Daoy (cell line): ENCODE measurements at places on chromosomes 13 and 19. TPM values are rescaled to one million over a fixed set of nuclear protein-coding genes. Genes with fewer than 3 reads are reported as not detected.
A peak's percentile ranks its signal among the peaks of the same experiment; 100 is the strongest.

- no peak for DNase-seq
Observed at GRCh38 chr19:32453736-32454135, 48.2 kb downstream of the DPY19L3 start.

DNA sequence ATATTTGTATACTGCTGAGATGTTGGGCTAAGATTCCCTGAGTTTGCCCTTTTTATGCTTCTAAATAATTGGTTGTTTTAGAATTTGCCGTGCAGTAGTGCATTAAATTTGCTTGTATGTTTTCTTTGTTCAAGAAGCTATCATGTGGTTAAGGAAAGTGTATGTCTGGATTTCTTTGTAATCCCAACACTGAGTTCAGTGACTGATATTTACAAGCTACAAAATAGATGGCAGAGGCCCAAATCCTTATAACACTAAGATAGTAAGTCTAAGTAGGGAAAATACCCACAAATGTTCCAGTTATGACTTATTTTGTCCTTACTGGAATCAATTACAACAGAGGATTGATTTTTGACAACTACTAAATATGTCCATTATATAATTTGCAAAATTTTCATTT lies 435.0 kb upstream of the KLF12 start:
- no peak for DNase-seq

DNA sequence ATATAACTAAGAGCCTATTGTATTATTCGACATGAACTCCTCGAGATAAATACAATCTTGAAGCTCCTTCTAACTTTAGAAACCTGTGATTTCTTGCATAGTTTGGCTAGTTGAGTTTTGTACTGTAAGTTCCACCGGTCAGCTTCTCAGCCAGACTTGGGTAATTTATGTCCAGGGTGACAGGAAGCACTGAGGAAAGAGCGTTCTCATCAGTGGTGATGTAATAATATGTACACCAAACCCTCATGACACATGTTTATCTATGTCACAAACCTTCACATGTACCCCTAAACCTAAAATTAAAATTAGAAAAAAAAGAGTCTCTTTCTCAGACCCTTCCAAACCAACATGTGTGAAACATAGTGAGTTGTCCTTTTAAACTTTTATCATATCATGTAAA lies 205.7 kb downstream of the KCNRG start:
- no peak for DNase-seq

The LRRC25 gene
- not detected in 2 replicates for total RNA-seq

The ZNF471 gene
- total RNA-seq, result 0.12 and 0.34 TPM in 2 replicates

The PRR19 gene
- total RNA-seq, result 0.51 and 2.2 TPM in 2 replicates

The RNF225 gene
- total RNA-seq, result not detected in 2 replicates

GRCh38 chr13:24161980-24162525 lies 1.5 kb downstream of the SPATA13 start:
- DNase-seq, result no peak

- DNase-seq, result no peak
Observed at GRCh38 chr13:41188584-41188983, 5.8 kb downstream of the KBTBD7 start.

DNA sequence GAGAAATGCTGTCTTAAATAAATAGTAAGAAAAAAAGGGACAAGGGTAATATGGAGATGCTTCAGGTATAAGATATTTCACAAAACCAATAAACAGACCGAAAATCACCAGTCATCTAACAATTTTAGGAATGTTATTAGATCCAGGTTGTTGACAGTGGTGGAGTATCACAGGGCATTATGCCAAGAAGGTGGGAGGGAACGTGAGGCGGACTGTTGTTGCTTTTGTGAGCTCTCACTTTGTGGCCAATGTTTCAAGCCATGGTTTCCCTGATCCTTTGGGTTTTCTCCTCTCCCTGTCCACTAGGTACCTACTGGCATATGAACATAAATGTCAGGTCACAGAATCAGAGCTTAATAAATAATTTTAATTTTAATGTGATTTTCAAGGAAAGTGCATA lies 790.3 kb upstream of the SLITRK1 start:
- DNase-seq, result no peak

DNA sequence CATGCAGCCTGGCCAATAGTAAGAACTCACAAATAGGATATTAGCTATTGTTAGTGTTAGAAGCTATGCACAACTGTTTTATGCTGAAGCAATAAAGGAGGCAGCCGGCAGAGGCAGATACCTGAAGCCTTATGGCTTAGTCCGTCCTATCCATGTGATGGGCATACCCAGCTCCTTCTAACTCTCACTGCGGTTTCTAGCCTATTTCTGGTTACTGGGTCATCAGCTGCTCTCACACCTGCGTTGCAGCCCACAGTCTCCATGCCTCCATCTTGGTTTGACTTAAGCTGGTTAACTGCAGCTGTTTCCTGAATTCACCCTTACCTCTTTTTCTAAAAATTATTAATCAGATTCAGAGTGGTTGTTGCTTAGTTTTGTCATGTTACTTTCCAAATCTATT lies 40.5 kb upstream of the CNMD start:
- DNase-seq, result no peak

DNA sequence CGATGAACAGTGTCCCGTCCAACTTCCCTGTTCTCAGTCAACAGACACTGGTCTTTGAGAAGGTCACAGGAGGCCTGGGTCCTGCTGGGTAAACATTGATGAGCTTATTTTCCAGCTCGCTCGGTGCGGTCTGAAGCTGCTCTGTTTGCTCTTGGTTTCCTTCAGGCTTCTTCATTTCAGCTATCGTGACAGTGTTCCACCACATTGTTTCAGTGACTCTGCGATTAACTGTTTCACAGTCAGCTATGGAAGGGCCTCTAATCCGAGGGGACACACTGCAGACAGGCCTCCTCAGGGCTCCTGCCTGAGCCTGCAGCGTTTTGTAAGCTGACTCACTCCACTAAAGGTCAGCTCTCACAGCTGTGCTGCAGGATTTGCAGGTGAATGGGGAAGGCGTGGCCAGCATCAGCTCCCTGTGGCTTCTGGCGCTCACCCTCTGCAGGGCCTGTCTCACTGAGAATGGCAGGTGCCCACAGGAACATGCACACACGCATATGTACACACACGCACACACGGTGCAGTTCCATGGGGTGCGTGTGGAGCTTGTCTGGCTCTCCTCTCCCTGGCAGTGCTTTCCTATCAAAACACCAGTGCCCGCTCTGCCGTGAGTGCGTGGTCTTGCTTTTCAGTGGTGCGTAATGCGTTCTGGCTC lies 62.9 kb upstream of the MCF2L start:
- no peak for DNase-seq

The UHRF1 gene
- 32.4 and 34.6 TPM in 2 replicates for total RNA-seq

GRCh38 chr13:36973621-36974295 lies 25.4 kb downstream of the ALG5 start:
- no peak for DNase-seq

GRCh38 chr13:27288392-27288791 lies 17.8 kb downstream of the RASL11A start:
- no peak for DNase-seq

The VSTM2B gene
- total RNA-seq, result not detected in 2 replicates

The LHB gene
- 0.60 and 4.0 TPM in 2 replicates for total RNA-seq

- no peak for DNase-seq
Observed at GRCh38 chr19:41784312-41784711, 12.1 kb upstream of the CEACAM3 start.

GRCh38 chr19:16355293-16356043 lies 30.8 kb downstream of the KLF2 start:
- DNase-seq, result peak; percentile 41

DNA sequence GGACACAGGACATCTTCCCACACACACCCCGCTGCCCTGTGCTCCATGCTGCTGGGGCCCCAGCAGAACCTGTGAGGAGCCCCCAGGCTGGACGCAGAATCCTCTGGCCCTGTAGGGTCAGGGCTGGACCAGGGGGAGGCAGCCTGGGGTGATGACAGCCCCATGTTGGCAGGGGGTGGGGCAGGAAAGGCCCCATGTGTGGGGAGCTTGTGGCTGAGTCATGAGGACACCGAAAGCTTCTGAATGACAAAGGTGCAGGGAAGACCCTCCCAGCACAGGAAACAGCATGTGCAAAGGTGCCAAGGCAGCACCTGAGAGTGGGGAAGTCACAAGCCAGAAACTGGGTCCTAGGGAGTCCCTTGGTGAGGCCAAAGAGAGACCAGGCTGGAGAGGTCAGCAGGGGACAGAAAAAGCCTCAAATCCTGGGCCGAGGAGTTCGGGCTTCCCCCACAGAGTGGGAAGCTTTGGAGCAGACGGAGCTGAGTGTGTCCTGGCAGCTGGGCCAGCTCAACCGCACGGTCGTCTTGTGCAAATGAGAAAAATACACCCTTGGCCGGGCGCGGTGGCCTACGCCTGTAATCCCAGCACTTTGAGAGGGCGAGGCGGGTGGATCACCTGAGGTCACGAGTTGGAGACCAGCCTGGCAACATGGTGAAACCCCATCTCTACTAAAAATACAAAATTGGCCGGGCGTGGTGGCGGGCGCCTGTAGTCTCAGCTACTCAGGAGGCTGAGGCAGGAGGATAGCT lies 17.5 kb downstream of the ATP8B3 start:
- DNase-seq, result peak; percentile 42

DNA sequence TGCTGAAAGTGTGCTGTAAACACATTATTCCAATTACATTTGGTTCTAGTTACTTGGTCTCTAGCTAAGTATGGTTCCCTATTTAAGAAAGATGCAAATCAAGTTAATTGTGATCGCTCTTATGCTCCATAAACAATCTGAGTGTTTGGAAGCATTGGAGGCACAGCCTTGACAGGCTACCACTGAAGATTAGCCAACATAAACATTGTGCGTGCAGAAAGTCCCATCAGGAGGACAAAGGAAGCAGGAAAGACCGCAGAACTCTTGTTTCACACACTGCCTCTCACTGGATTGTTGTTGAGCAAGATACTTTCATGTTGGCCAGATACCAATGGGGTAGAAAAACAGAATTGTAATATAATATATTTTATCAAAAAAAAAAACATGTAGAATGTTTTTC lies 814.4 kb downstream of the EFNB2 start:
- peak; percentile 7 for DNase-seq

GRCh38 chr19:5434970-5435641 lies 20.1 kb upstream of the ZNRF4 start:
- peak; percentile 95 for DNase-seq

DNA sequence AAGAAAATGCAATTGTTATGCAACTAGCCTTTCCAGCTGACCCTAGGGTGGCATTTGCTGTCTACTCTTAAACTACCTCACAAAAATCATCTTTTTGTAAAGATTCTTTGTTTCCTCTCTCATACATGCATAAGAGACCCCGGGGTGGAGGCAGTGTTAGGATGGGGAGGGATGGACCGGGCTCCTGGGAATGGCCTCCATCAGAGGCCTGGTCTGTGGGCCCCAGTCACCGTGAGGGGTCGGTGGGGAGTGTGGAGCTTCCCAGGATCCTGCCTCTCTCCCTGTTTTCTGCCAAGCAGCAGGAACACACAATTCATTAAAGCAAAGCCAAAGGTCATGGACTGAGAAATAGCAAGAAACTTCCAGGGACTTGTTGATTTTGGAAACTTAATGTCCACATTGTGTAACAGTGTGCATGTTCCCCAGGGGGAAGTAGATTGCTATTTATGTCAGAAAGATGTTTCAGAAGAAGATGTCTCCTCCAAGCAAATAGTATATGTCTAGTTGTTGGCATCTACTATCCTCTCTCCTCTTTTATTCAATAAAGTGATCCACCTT lies 241.4 kb downstream of the ENOX1 start:
- DNase-seq, result no peak

DNA sequence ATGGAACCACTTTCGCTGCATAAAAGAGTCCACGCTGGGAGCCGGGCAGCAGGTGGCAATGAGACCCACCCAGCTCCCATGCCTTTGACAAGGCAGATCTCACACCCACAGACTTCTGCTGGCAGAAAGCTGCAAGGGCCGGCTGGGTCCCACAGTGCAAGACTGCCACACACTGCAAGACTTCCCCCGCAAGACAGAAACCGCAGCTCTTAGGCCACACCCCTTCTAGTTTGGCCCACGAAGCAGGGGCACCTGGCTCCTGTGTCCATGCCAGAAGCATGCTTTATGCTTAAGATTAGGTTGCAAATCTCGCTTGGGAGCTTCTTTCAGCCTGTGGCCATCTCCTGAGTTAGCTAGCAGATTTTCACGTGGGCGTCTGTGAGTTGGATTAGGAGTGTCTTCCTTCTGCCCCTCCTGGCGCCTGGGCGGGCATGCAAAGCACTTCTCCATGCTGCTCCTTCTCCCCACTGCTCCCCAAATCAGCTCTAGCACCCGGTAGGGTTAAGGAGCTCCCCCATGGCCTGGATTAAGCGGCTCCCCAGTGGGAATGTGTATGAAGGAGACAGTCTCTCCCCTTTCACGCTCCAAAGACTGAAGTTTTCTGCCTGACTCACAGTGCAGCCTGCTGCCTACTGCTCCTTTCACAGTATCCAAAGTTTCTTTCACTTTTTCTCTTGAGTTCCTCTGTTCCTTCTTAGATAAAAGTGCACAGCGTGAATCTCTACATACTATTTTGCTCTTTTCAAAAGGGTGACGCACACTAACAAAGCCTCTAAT lies 17.7 kb downstream of the GPC6 start:
- DNase-seq, result peak; percentile 32
